ENCODE measurements at places on chromosomes 5 and 9. TPM values are rescaled to one million over a fixed set of nuclear protein-coding genes. Genes with fewer than 3 reads are reported as not detected.

Gene SMIM33
- total RNA-seq: not detected

Gene GLIPR2
- total RNA-seq: 6.6 TPM

Gene IL4
- not detected for total RNA-seq

Gene PRR16
- 18.1 TPM for total RNA-seq

Gene PCDHB10
- 0.94 TPM for total RNA-seq

Gene CATSPER3
- total RNA-seq: 0.54 TPM

Gene DPYSL3
- total RNA-seq: 51.1 TPM

DNA sequence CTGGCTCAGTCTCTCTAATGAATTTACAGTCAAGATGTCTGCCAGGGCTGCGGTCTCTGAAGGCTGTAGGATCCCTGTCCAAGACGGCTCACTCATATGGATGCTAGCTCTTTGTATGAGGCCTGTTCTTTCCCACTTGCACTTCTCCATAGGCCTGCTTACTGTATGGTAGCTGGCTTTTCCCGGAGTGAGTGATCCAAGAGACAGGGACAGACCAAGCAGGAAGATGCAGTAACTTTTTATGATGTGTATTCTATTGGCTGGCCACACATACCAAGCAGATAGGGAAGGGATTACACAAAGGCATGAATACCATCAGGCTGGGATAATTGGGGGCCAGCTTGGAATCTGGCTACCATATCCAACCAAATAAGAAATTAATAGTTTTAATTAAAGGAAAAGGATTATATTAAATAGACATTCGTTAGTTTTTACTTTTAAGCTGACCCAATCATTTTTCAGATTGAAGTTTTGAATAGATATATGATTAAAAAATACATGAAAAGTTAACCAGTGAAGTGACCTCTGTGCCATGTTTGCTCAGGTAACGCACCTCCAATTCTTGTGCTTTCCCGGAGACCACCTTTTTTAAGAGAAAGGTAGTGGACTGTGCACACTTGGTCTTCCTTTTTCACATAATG, 20.6 kb downstream of the NSD1 start:
- DNase-seq: no peak

GRCh38 chr5:158951436-158952247, 148.1 kb downstream of the EBF1 start:
- no peak for DNase-seq

- DNase-seq: peak; percentile 55
These were observed 3.7 kb downstream of the GABRP start for GRCh38 chr5:170787216-170787615.

GRCh38 chr5:120225524-120225923, 238.6 kb upstream of the PRR16 start:
- DNase-seq: no peak

- no peak for DNase-seq
These were observed 94.8 kb downstream of the NR3C1 start for GRCh38 chr5:143308731-143309130.

DNA sequence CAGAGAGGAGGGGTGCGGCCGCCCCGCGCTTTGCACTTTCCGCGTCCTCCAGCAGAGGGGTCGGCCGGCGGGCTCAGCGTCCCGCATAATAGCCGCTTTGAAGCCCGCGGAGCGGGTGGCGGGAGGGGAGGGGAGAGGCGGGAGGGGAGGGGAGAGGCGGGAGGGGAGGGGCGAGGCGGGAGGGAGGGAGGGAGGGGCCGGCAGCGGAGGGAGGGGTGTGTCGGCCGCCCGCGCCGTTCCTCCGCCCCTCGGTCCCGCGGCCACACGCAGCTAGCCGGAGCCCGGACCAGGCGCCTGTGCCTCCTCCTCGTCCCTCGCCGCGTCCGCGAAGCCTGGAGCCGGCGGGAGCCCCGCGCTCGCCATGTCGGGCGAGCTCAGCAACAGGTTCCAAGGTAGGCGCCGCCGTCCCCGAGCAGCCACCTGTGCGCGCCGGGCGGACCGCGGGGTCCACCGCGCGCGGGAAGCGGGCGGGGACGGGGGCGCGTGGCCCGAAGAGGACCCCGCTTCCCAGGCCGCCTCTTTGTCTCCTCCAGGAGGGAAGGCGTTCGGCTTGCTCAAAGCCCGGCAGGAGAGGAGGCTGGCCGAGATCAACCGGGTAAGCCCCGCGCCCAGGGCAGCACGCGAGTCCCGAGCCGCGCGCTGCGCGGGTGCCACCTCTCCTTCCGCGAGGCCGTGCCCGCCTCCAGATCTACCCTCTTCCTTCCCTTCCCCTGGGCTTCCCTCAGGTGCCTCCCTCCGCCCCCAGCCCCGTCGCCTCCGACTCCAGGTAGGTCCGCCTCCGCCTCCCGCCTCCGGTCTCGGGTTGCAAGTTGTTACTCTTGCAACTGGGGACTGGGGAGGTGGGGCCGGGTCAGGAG, at the start of gene AIF1L:
AIF1L (plus strand) TSS at position 263 of the 857 bp plus-strand sequence; CDS start at position 362, 99 bp downstream.
- no peak for DNase-seq

GRCh38 chr9:3969590-3970260, 330.1 kb downstream of the GLIS3 start:
- no peak for DNase-seq

DNA sequence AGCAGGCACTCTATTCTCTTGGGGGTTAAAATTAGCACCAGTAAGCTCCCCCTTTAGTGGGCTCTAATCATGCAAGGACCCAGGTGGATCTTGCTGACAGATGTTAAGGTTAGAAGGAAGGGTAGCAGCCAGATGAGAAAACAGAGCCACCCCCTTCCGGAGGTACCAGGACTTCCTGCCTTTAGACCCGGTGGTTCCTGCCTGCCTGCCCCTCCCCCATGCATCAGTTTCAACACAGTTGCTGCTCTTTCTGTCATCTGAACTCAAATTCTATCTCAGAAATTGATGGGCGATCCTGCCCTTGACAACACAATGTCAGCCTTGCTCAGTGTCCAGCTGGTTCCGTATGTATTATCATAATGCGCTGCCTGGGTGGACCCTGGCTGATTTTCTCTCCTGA, 287.3 kb downstream of the EBF1 start:
- DNase-seq: no peak

DNA sequence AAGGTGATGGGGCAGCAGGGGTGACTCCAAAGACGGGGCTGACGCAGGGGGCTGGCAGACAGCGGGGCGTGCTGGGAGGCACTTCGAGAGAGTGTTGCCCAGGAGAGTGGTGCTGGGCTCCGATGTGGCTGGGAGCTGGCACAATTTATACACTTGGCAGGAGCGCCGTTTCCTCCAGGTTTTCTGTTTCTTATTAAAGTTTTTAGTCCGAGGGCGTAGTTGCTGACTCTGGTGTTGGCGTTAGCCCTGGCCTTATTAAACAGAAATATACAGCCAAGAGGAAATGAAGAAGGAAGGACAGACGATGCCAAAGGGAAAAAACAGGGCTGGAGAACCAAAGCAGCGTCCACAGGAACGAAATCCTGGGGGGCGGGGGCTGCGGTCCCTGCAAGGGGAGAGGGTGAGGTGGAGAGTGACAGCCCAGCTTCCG, 139.6 kb upstream of the PHYKPL start:
- no peak for DNase-seq

- DNase-seq: no peak
These were observed at the start of gene ADAMTS13 for GRCh38 chr9:133421615-133422542. Gene ADAMTS13 (plus strand): TSS chr9:133422367. CDS start chr9:133422444, 77 bp downstream.

- no peak for DNase-seq
These were observed 45.3 kb downstream of the SLC22A5 start for GRCh38 chr5:132414634-132415378.

DNA sequence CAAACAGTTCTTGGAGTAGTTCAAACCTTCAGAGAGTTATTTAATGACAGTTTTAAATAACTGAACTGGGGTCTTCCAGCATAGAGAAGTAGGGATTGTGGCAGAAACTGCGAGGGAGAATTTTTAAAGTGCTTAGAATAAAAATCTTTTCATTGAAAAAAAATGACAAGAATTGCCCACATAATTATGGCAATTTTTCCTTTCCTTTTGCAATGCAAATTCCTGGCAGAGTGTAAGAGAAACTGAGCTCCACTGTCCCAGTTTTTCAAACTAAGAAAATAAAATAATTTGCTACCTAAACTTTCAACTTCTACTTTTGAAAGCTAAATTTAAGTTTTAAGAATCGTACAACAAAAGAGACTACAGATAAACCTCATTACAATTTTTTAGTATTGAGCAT, 2.3 kb upstream of the PTGER4 start:
- no peak for DNase-seq

DNA sequence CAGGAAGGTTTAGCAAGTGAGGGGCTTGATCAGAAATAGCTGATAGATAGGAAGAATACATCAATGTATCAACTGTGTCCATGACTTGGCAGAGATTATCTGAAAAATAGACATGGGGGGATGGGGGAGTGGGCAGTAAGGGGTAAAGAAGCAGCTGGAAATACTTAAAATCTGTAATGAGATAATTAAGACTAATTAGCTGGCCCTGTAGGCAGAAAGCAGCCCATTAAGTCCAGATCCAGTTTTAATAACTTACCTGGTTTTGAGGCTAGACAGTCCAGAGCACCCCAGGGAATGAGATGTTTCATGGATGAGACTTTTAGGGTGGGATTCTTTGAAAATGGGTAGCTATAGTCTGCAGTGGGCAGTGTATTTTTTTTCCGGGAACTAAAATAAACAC, 116.9 kb upstream of the TLX3 start:
- no peak for DNase-seq
